ENCODE measurements at places on chromosomes 5 and 9. TPM values are rescaled to one million over a fixed set of nuclear protein-coding genes. Genes with fewer than 3 reads are reported as not detected.

DNA sequence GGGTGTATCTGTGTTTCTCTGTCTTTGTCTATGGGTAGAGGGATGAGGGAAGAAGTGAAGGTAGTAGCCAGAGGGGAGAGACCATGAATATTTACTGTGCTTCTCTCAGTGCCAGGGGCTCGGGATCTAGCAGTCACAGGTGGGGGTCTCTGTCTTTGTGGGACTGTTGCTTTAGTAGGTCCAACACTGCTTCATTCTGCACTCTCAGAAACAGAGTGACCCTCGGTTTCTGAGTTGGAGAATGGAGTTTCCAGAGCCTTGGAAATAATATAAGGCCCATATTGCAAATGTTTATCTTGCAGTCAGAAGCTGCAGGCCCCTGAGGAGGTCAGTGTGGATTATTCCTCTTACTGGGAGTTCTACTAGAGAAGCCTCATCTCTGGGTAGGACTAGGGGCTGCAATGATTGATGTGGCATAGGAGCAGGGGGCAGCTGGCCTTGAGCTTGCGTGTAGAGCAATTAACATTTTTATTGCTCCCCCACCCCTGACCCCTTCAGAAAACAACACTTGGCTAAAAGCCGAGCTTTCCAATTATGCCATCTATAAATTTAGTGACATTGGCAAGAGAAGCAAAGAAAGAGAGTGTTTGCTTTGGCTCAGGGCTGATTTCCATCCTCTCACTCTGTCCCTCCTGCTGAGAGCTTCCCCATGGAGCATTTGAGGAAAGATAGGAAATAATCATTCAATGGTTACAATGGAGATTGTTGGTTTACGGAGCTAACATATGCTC is 55.0 kb upstream of the TRPC7 start:
- no peak for DNase-seq

GRCh38 chr5:37850226-37850865 is 10.5 kb upstream of the GDNF start:
- DNase-seq: no peak

GRCh38 chr9:98101416-98101815 is 17.6 kb downstream of the TRIM14 start:
- DNase-seq: no peak

- peak; percentile 89 for DNase-seq
These were observed 8.8 kb upstream of the TRAF1 start for GRCh38 chr9:120935383-120935857.

GRCh38 chr9:7180247-7180646 is 422.5 kb downstream of the KDM4C start:
- no peak for DNase-seq

DNA sequence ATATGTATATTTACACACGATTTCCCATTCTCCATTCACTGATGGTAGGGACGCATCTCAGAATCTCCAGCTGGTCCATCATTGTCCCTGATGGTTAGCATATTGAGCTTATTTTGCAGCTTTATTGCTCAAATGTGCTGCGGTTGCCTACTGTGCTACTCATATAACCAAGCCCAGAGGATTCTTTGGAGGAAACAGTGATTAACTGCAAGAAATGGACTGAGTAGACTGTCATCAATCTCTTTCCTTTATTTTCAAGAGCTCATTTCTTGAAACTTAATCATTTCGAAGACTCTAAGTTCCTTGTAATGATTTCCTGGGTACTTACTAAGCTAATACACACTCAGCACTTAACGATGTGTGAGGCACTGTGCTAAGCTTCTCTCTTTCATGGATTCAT is 119.0 kb downstream of the MAT2B start:
- no peak for DNase-seq

- no peak for DNase-seq
These were observed 12.1 kb downstream of the WWC1 start for GRCh38 chr5:168303393-168304025.

- DNase-seq: no peak
These were observed 69.6 kb downstream of the CCDC171 start for GRCh38 chr9:15622318-15622971.

GRCh38 chr5:15897656-15898055 is 281.9 kb downstream of the MARCHF11 start:
- no peak for DNase-seq

- no peak for DNase-seq
These were observed 173.6 kb downstream of the GADD45G start for GRCh38 chr9:89778100-89779090.

DNA sequence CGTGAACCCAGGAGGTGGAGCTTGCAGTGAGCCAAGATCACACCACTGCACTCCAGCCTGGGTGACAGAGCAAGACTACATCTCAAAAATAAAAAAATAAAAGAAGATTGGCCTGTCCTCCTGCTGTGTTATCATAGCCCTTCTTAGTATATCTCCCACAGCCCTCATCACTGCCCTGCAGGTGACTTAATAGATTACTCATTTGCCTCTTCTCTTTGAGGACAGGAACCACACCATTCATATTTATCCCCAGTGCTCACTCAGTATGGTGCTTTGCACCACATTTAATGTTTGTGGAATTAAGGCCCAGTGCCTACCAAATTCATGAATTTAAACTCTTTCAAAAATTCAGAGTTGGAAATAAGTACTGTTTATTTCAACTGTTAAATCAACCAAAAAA is 10.3 kb downstream of the IDNK start:
- DNase-seq: no peak

DNA sequence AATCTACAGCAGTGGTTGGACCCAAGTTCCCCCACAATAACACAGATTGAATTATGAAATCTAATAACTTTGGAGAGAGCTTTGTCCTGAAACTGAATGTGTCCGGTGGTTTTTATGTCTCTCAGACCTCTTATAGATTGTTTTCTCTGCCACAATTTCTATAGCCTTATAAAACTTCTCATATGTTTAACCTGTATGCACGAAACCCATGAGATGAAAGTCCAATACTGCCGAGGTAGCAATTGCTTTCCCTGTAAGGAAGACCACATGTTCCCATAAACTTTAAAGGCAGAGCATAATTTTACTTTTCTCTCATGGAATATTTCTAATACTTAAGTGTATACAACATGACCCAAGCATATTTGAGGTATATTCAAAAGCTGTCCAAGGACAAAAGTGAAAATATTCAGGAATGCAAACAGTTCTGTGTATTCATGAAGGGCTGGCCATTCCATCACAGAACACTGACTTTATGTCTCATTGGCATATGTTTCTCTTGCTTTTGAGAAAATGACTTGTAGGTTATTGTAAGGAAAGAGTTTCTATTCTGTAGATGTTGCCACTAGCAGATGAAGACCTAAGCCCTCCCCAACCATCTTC is 94.4 kb upstream of the TLE4 start:
- DNase-seq: no peak

DNA sequence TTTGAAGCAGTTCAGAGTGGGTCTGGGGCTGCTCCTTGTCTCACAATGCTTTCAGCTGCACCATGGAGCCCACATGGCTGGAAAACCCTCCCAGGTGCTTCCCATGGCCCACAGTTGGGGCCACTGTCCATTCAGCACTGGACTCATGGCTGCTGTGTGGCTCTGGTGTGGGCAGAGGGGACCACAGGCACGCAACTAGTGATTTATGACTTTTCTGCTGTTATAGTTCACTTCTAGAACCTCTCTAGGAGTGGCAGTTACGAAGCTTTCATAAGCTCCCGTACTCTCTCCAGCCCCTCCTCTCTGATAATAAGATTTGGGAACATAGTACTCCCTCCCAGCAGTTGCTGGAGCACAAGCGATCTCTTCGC is 29.0 kb downstream of the GLRA1 start:
- DNase-seq: no peak

GRCh38 chr5:141326088-141326854 is 4.0 kb upstream of the PCDHGA1 start:
- peak; percentile 28 for DNase-seq

DNA sequence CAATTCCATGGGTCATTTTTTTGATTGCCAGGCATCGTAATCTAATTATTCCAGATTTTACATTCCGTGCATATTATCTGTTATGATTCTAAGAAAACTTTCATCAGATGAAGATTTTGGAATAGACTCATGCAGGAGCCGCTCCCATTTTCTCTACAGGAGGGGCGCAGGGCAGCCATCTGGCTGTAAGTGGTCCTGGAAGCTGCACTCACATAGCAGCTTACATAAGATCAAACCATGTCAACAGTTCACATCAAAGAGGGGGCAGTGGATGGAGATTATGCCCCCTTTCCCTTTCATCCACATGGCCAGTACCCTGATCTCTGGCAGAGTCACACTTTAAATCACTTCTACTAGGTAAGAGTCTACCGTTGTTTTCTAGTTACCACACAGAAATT is 73.3 kb upstream of the PCA3 start:
- no peak for DNase-seq

DNA sequence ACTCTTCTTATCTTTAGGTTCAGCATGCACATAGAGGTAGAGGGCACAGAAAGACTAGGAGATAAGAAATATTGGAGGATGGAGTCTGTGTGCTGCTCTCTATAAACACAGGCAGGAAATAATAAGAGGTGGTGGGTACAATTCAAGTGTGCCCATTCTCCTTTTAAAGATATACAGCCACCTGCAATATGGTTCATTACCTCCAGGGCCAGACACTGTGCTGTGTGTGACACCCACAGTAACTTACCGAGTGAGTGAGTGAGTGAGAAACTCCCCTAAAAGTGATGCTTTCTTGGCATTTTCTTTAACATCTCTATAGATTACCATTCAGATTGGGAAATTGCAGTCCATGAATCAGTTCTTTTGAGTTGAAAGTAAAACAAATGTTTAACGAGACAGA is 311.8 kb upstream of the KCNN2 start:
- DNase-seq: no peak

DNA sequence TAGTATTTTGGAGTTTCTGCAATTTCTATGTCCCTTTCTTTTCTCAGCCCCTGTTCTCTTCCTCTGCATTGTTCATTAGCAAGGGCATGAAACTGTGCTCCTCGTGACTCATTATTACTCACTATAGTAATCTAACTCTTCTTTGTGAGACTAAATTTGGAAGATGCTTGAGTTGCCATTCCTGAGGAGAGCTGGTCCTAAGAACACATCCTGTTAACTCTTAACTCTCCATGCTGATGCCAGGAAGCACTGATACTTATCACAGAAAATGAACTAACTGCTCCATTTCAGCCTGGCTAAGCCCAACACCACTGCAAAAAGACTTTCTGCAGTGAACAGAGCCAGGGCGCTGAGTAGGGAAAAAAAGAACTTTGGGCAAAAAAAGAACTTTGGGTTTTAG is 10.6 kb upstream of the CSNK1A1 start:
- DNase-seq: no peak

Gene IL4
- not detected for total RNA-seq

GRCh38 chr5:8270246-8270645 is 401.3 kb downstream of the MTRR start:
- no peak for DNase-seq

- no peak for DNase-seq
These were observed 91.0 kb downstream of the AOPEP start for GRCh38 chr9:94817291-94818177.

DNA sequence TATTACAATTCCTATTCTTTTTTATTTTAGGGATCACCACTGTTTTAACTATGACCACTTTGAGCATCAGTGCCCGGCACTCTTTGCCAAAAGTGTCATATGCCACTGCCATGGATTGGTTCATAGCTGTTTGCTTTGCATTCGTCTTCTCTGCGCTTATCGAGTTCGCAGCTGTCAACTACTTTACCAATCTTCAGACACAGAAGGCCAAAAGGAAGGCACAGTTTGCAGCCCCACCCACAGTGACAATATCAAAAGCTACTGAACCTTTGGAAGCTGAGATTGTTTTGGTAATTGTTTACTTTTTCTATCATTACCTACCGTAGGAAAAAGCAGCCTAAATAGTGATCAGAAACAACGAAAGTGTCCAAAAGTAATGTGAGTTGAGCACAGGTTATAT is 6.4 kb downstream of the GABRA6 start:
- DNase-seq: no peak

DNA sequence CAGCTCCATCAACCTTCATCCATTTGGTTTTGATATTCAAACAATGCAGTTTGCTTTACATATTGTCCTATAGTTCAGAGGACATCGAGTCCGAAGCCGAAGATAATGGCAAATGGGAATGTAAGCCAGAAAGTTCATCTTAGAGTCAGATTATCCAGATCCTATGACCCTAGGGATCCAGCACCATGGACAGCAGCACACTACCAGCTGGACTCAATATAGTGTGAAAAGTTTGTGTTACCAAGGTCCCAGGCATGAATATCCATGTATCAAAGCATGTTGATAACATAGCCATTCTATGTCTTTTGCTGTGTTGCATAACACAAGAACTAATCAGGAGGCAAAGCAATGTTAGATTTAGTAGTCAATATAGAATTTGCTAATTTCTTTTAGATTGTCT is 46.3 kb downstream of the FSTL4 start:
- DNase-seq: no peak

Gene PCDHGA12
- 2.2 TPM for total RNA-seq

Gene PPP1R26
- 21.3 TPM for total RNA-seq

GRCh38 chr9:35814106-35814840 is 569 bp downstream of the HINT2 start:
- peak; percentile 23 for DNase-seq

Gene ASTN2
- total RNA-seq: 1.3 TPM

Gene SLC36A2
- under 0.01 TPM for total RNA-seq

- no peak for DNase-seq
These were observed 40.7 kb downstream of the STXBP1 start for GRCh38 chr9:127652733-127653132.

GRCh38 chr9:28805197-28805596 is 1231.9 kb upstream of the C9orf72 start:
- no peak for DNase-seq
